ENCODE measurements at places on chromosomes 1 and 21.

- no peak for DNase-seq
These were observed 245.3 kb upstream of the RUNX1 start for GRCh38 chr21:35294231-35294898.

- no peak for DNase-seq
These were observed 290.9 kb downstream of the HLX start for GRCh38 chr1:221170171-221170570.

- no peak for DNase-seq
These were observed 1.2 kb downstream of the MYBPH start for GRCh38 chr1:203174324-203174985.

- DNase-seq: no peak
These were observed 52.8 kb downstream of the FHAD1 start for GRCh38 chr1:15299806-15300205.

- DNase-seq: no peak
These were observed 384.4 kb downstream of the ADGRL2 start for GRCh38 chr1:82185084-82185483.

- DNase-seq: no peak
These were observed 87.4 kb upstream of the MACF1 start for GRCh38 chr1:39116860-39117728.

DNA sequence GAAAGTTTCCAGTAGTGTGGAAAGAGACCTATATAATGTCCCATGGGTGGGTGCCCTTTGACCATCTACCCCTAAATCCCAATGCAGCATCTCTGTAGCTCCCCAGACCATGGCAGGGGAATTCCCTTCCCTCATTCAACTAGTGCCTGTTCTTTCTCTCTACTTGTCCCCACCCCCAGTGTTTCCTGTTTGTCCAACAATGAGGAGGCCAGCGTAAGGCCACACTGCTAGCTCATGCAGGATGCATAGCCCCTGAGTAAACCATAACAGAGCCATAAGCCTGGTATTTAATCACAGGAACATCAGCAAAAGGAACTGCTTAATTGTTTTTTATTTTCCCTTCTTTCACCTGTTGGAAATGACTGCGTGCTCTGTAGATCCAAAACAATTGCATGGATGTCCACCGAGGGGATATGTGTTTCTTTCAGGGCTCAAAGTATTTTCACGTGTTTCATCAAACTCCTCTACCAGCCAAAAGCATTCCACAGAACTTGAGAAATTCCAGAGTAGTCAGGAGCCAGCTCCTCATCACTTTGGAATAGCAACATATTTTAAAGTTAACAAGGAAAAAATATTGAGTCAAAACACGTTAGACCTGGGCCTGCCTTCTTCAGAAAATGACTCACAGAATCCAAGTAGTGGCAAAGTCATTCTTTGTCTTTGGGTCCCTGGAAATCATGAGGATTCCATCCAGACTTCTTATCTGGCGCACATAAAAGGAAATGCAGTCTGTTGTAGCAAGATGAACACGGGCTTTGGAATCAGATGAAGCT lies 162.5 kb upstream of the SGIP1 start:
- DNase-seq: no peak

DNA sequence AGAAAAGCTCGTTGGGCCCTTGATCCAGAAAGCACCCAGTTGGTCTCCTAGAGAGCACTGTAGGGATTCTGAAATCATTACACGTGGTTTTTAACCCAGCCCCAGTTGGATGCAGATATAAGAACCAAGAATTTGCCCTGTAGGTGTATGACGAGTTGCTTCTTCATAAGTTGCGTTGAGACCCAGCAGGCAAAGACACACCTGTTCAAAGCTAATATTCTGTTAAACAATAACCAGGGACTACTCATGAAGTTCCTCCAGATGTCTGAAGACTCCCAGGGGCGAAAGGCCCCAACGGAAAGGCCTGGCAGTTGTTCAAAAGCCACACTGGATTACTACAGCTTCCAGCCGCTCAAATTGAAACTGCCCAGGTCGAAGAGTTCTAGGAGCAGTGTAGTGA lies 88.6 kb upstream of the HNRNPU start:
- no peak for DNase-seq

DNA sequence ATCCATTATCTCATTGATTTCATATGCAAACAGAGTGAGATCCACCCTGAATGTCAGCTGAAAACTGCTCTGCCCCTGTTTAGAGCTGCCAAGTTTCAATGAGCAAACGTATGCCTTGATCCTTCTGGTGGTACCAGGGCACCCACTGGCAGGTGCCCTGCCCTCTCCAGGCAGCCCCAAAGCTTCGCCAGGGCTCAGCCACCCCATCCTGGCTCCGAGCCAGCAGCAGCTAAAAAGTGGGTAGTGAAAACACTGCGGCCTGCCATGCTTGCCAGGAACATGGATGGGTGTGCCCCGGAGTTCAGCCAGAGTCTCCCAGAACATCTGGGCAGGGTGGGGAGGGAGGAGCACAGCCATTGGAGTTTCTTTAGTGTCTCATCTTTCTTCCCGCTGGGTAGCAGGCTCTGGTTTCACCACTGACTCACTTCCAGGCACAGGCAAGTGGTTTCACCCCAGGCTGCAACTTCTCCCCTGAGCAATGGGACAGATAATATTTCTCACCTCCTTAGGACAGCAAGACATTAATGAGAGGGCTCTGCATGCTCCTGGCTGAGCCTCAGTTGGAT lies 8.1 kb upstream of the LMX1A start:
- peak; percentile 44 for DNase-seq

- no peak for DNase-seq
These were observed 14.2 kb upstream of the HEATR1 start for GRCh38 chr1:236618507-236618906.

DNA sequence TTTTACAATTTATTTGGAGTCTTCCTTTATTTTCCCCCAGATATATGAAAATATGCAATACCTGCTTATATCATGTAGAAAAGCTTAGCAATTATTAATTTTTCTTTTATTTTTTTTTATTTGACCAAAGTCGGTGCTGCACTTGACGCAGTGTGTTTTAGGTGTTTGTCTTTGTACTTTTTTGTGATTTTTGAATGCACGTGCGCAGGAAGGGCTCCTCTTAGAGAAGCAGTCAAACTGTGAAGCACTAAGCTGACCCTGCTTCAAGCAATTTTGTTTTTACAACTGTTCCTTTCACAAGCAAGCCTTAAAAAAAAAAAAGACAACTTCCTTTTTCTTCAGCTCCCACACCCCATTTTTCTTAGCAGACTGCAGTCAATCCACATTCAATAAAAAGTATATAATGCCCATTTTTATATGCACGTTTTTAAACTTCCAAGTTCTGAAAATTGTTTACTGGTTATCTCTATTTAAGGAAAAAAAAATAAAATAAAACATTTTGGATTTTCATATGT lies 267.4 kb downstream of the TM2D1 start:
- no peak for DNase-seq

- DNase-seq: peak; percentile 62
These were observed 3.6 kb upstream of the FOXD2 start for GRCh38 chr1:47434051-47434842.

- DNase-seq: no peak
These were observed 2.9 kb downstream of the RCAN1 start for GRCh38 chr21:34612056-34612455.

DNA sequence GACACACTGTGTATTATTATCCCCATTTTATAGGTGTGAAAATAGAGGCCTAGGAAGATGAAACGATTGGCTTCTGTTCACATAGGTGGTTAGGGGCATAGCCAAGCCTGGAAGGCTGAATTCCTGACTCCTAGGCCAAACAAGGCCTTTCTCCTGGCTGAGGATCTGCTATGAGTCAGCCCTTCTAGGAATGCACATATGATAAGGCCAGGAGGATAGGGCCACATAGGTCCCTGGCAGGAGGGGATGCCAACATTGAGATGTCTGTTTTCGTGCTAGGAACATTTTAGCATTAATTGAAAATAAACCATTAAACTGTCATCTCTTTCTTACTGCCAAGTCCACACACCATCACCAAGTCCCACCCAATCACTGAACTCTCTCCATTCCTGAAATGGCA lies 9.2 kb downstream of the CSMD2 start:
- no peak for DNase-seq

GRCh38 chr1:38502758-38503157 lies 356.8 kb downstream of the RRAGC start:
- DNase-seq: no peak

DNA sequence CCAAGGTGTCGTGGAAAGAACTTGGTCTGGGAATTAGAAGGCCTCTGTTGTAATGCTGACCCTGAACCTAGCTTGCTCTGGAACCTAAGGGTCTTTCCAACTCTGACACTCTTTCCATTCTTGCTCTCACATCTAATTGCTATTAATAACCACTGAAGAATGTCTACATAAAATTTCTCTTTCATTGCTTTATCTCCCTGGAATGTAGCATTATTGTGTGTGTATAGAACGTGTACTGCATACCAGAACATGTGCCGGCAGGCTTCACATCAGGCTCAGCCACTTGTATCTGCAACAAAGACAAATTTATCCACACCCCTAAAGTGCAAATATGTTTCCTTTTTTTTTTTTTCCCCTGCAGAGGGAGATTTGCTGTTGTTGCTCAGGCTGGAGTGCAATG lies 13.9 kb upstream of the LAX1 start:
- no peak for DNase-seq
